ENCODE measurements at places on chromosomes 2 and 18.

GRCh38 chr18:63238693-63239075, 80.9 kb downstream of the BCL2 start:
- DNase-seq = no peak

- peak; percentile 54 for DNase-seq
Observed at GRCh38 chr2:119826370-119826961, 66.7 kb downstream of the PTPN4 start.

DNA sequence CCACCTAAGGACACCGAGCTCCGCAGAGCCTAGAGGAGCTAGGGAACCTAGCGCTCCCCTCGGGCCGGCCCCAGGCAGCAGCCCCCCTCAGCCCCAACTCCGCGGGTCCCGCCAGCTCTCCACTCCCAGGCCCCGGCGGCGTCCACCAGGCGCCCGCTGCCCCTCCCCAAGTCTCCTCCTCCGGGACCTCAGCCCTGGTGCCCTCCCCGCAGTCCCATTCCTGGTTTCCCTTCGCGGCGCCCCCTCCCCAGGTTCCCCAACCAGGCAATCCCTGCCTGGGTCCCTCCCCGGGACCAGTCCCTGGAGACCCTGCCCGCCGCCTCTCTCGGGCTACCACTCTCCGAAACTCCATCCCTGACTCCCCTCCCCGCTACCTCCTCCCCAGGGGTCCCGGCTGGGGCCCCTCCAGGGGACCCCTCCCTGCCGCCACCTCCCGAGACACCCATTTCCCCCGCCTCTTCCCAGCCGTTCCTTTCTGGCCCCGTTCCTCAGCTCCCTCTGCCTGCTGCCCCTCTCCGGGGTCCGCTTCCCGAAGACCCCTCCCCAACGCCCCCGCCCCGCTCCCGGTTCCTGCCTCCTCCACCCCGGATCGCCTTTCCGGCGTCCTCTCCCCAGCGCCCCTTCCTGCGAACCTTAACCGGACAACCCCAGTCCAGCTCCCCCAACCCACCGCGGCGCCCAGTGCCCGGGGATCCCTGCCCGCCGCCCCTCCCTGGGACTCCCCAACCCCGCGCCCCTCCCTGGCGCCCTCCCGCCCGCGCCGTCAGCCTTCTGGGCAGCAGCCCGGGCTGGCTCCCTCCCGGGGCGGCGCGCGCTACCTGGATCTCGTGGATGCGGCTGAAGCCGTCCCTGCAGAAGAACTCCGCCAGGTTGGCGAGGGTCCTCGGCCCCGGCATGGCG, 678 bp downstream of the CYP27C1 start:
- no peak for DNase-seq

DNA sequence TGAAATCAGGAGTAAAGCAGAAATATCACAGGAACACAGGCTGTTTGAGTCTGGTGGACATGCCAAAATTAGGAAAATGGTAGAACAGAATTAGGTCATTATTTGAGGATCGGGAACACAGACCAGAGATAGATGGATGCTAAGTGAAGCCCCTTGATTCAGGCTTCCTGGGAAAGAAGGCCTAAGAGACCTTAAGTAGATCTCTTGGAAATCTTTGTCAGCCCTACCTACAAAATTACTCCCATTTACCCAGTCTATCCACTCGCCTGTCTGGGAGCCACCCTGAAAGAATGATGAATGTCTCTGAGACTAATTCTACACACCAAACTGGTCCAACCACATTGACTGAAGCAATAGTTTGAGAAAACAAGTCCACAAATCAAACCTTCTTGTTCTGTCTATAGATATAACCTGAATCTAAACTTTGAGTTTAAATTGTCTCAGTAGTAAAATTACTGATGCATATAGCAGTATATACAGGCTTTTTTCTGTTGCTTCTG, 36.6 kb upstream of the TANK start:
- DNase-seq = no peak

DNA sequence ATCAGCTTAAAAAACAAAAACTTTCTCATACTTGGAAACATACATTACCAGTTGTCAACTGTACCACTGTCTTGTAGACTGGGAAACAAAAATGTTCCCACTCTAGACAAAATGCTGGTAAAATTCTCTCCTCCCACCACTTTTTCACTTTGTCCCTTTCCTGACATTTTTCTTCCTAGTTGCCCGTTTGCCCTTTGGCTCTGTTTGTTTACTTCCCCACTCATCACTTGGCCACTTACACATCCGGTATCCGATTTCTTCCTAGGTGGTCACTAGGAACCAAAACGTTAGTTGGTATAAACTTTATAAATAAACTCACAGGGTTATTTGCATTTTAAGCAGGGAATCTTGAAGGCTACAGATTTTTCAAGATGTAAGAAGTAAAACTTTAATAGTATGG, 84.9 kb downstream of the METTL4 start:
- no peak for DNase-seq

All from CD4-positive, alpha-beta T cell treated with Interleukin-4 for 1 hour (primary cell).